ENCODE measurements at places on chromosomes 4 and X.

GRCh38 chr4:61596606-61597340 is 396.6 kb downstream of the ADGRL3 start:
- DNase-seq, result no peak

- no peak for DNase-seq
These were observed 869.6 kb downstream of the CCSER1 start for GRCh38 chr4:90996813-90997212.

GRCh38 chrX:23035493-23035892 is 35.7 kb downstream of the DDX53 start:
- no peak for DNase-seq

GRCh38 chr4:2494992-2495391 is 26.1 kb downstream of the RNF4 start:
- DNase-seq, result no peak

DNA sequence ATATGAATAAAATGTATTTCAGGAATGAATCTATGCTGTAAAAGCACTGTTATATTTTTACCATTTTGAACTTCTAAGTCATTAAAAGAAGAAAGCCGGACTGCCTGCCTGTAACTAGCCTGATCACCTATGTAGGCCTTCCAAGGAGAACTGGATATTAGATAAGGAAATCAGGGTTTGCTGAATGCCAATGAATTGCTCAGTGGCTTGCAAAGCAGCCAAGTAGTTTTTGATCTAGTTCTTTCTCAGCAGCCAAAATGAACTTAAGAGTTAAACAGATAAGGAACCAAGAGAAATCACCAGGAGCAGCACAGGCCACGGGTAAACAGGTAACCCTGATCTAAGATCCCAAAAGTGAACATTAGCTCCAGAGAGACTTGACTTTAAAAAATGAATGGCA is 3.3 kb downstream of the ANXA5 start:
- DNase-seq, result no peak

- DNase-seq, result no peak
These were observed 72.0 kb downstream of the IL1RAPL1 start for GRCh38 chrX:28659269-28659668.

DNA sequence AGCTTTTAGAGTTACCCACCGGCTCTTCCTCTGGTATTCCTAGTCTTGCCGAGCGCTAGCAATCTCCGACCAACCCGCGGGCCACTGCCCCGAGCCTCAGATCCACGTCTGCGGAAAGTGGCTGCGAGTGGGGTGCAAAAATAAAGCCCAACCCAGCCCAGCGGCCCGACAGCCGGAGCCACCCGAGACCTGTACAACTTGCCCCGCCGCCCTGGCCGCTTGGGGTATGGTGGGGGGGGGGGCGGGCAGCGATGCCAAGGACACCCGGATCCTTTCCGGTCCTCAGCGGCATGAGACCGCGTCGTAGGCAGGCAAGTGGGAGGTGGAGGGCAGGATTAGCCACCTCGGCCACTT is 1.6 kb downstream of the SLITRK4 start:
- no peak for DNase-seq

- DNase-seq, result no peak
These were observed 1869.7 kb downstream of the PCDH7 start for GRCh38 chr4:32589853-32590252.

GRCh38 chr4:187321711-187322110 is 598.1 kb upstream of the FAT1 start:
- no peak for DNase-seq

DNA sequence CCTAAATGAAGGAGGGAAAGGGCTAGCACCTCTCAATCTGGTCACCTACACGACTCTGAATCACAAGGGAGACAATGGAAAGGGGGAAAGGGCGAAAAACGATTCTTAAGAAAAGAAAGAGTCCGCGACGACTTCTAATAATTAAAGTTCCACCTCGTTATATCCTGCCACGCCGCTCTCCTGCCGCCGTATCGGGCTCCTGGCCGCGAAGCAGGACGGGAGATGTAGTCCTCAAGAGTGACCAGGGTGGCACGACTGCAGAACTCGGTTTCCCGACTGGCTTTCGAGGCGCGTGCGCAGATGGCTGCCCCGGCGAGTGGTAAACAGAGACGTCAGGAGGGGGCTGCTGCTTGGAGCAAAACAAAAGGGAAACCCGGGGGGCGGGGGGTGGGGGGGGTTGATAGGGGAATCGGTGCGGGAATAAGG is at the start of gene FOXO4:
TSS of gene FOXO4 (plus strand) at position 297 of the 426 bp plus-strand sequence. CDS start 678 bp downstream, outside the sequence.
- DNase-seq, result peak; percentile 72

DNA sequence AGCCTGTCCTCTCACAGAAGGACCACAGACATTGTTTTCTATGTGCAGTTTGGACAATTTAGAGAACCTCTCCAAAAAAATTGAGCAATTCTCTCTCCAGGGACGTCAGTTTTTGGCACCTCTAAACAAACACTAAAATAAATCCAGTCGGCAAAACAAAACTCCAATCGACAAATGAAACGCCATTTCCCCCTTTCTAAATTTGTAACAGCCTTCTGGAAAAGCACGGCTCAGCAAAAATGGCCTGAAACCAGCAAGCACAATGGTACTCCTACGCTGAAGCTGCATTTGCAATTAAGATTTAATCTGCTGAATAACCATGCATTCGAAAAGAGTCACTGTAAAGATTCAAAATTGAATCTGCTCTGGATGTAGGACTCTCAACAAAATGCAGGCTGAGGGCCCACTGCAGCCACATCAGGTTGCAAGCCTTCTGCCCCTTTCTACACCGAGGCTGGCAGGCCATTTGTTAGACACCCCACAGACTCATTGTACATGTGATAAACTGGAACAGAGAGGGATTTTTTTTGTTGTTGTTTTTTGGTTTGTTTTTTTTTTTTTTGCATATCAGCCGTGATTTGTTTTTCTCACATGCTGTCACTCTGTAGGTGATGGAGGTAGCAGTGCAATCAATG is 79.9 kb upstream of the MAP3K15 start:
- DNase-seq, result no peak

DNA sequence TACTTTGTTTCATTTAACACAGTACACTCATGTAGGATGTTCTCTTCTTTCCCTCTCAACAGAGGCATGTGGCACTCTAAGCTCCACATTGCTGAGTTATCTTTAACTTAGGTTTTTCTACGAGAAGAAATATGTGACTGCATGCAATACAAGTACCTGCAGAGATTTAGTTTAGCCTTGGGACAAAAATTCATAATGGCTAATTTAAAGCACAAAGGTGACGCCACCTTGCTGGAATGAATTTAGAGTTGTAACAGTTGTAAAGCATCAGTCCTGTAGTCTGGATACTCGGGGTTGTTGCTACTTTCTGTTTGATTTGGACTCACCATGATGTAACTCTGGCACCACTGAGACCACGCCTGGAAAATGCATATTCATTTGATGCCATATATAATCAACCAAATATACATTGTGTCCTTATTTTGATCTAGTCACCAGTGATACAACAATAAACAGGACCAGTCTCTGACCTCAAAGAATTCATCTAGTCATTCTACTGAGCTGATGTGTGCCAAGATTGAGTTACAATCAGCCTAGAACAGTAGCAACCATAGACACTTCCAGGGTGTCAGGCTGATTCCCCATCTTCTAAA is 451.0 kb upstream of the ZFP42 start:
- no peak for DNase-seq

GRCh38 chrX:37314531-37314930 is 34.6 kb upstream of the PRRG1 start:
- no peak for DNase-seq

- DNase-seq, result no peak
These were observed 78.8 kb downstream of the PHEX start for GRCh38 chrX:22110729-22111494.

GRCh38 chrX:68940601-68941000 is 111.8 kb downstream of the EFNB1 start:
- DNase-seq, result no peak

DNA sequence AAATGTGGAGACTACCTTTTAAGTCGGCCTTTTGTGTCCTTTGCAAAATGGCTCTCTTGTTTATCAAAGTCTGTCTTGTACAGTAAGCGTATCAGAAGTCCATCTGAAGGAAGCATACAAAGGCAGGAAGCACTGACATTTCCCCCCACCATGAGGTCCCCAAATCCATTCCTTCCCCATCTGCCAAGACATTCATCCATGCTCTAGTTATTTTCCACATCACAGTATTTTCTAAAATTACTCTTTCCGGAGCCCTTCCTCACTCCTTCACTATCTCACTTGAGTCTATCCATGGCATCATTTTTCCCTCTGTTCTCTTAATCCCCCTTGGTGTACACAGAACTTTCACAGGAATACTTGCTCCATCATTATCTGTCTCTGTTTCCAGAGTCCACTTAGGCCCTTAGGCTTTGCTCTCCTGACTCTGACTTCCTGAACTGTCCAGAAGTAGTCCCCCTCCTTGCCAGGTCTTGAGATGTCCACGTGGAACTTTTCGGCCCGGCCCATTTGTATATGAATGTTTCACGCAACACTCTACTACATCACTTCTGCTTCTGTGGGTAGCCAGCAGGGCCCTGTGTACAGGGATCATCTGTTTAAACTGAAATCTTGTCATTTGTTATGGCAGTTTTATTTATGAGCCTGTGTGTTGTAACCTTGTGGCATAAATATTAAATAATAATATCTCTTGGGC is 2.1 kb downstream of the SEL1L3 start:
- no peak for DNase-seq

GRCh38 chrX:8755116-8755515 is 23.2 kb upstream of the ANOS1 start:
- no peak for DNase-seq

DNA sequence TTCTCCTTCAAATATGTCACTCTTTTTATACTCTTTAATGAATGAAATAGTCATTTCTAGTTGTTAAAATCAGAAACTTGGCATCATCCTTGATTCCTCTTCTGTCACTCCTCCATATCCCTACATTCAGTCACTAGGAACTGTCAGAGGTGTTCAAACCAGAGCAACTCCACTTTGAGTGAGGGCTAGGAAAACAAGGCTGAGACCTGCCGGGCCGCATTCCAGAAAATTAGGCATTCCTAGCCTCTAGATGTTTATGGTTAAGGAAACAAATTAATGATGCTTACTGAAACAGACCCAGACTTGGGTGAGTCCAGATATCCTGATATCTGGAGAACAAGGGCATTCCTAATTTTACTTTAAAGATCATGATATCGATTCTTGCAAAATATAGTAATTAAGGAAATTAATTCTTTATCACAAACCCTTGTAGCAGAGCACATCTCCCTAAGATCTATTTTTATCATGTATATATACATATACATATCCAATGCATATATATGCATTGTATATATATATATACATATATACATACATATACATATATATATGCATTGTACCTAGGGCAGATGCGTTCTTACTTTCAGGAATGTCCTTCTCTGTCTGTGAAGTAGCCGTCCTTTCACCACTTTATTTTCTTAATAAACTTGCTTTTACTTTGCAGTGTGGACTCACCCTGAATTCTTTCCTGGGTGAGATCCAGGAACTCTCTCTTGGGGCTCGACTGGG is 98.4 kb upstream of the GC start:
- DNase-seq, result no peak

DNA sequence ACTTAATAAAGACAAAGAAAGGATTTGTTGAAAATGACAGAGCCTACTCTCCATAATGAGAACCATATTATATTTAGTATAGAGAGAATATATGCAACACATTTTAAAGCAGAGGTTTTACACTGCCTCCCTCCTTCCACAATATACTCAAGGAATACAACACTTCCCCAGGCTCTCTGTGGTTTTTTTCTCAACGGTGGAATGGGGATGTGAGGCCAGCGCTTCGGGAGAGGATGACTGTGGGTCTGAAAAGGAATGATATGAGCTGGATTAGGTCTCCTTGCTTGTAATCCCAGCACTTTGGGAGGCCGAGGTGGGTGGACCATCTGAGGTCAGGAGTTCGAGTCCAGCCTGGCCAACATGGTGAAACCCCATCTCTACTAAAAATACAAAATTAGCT is 348.7 kb upstream of the KLF3 start:
- DNase-seq, result no peak

DNA sequence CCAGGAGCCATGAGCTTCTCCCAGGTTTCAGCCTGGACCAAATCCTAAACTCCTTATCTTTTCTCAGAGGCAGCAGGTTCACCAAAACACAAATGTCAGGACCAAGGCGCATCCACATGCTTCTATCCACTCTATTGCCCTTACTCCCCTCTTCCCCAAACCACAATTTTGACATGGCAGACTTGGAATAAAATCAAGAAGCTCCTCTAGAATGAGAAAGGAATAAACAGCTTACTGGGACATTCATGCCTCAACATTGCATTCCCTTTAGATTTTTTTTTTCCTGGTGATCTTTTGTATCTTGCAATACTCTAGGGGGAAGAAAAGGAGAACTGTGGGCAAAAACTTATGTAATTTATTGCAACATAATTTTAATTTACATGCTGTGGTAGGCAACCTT is 119.1 kb downstream of the TSPAN5 start:
- DNase-seq, result no peak

- DNase-seq, result no peak
These were observed 9.9 kb downstream of the OGT start for GRCh38 chrX:71542825-71543224.

GRCh38 chr4:30717208-30718020 is 2.8 kb upstream of the PCDH7 start:
- DNase-seq, result peak; percentile 96

DNA sequence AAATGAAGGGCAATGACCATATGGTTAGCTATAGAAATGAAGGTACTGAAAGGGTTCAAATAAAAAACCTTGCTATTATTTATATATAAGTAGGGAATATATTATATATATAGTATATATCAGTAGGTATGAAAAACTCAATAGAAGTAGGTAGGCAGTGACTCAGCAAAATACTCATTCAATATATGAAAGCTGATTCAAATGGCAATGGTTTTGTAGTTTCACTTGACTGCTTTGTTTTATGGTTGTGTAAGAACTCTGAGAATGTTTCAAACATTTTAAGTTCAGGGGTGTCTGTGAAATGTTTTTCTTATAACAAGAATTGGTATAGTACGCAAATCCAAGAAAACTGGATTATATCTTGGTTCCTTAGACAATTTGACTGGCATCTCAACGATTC is 4.1 kb downstream of the ZNF280C start:
- no peak for DNase-seq

GRCh38 chr4:138311771-138312535 is 69.8 kb upstream of the SLC7A11 start:
- no peak for DNase-seq

GRCh38 chr4:6963139-6963611 is 53.5 kb downstream of the TBC1D14 start:
- peak; percentile 58 for DNase-seq

DNA sequence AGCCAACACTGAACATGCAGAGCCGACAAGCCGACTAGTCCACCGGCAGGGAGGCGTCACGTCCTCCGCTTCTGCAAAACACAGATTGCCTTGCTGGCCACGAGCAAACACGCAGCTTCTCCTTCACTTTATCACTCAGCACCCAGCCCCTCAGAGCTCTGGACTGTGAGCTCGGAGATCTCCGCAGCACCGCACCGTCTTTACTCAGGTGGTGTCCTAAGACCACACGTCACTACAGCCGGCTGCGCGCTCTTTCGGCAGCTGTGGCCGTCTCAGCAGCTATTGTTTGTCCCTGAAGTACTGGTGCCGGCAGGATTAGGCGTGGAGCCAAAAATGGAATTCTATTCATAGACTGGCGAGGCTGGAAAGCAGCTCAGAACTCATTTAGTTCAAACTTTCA is 72.0 kb downstream of the FAT1 start:
- DNase-seq, result peak; percentile 45

All from retina (tissue), 1 donor.